ENCODE measurements at places on chromosomes 5 and 9. TPM values are rescaled to one million over a fixed set of nuclear protein-coding genes. Genes with fewer than 3 reads are reported as not detected.

- peak; percentile 57 for DNase-seq
These were observed 39.5 kb upstream of the NFIB start for GRCh38 chr9:14353222-14354056.

DNA sequence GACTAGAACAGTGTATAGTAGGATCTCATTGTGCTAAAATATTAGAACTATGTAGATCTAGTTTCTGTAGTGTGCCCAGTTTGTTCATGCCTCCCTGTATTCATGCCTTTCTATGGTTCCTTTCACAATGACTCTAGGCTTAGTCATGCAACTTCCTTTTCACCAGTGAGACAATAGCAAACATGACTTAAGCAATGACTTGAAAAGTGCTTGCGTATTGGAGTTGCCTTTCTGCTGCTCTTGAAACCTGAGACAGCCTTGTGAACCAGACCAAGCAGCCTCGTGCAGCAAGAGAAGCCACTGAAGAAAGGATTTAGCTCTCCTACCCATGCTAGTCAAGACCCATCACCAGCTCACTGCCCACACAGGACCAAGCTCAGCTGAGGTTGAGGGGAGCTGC is 294.5 kb upstream of the TAS2R1 start:
- DNase-seq, result no peak

DNA sequence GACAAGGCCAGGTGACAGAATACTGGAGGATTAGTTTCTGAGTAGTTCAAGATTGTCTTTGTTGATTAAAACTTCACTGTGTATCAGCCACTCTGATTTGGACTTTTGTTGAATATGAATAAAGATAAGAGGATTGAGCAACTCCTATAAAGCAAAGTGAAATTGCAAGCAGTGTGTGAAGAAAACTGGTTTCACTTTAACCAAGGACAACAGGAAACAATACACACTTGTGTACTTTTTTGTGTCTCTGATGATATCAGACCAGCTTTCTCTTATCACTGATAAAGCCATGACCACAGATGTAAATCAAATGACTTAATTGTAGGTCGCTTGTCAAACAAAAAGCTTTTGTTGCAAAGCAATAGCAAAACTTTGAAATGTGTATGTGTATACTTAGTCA is 268.6 kb downstream of the FER start:
- no peak for DNase-seq

DNA sequence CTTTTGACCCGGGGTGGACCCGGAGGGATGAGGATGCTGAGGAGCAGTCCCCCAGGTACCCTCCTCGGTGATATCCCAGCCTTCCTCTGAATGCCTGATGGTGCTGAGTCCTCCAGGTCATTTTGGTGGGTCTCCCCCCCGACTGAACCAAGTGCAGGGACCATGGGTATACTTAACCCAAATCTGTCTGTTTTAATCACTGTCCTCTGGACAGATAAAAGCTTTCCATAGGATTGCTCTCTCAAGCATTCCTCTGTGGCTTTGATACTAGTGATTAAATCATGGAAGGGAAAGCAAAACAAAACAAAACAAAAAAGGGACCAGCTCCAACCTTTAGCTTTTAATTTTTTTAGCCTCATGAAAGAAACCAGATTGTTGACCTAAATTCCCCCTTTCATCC is 26.0 kb downstream of the PAPPA start:
- DNase-seq, result no peak

PRKACG gene
- not detected for total RNA-seq
